Keratinocyte (primary cell): ENCODE measurements at places on chromosomes 6 and 20. TPM values are rescaled to one million over a fixed set of nuclear protein-coding genes. Genes with fewer than 3 reads are reported as not detected.

Gene NT5E
- polyA plus RNA-seq = 114 to 280 TPM (median 268 TPM) in 3 replicates

Gene HLA-DQB1
- polyA plus RNA-seq = 37.5 to 78.0 TPM (median 40.5 TPM) in 3 replicates

Gene DEFB124
- polyA plus RNA-seq = not detected in 3 replicates

Gene ZFP57
- polyA plus RNA-seq = 17.4 to 26.3 TPM (median 22.5 TPM) in 3 replicates

Gene PSMF1
- 32.0 to 269 TPM (median 58.5 TPM) in 3 replicates for polyA plus RNA-seq

Gene C6orf141
- polyA plus RNA-seq = 20.7 to 59.1 TPM (median 51.6 TPM) in 3 replicates

Gene KHDC1
- polyA plus RNA-seq = 0.52 to 1.0 TPM (median 0.55 TPM) in 3 replicates

Gene HMGN4
- 46.4 to 62.6 TPM (median 54.0 TPM) in 3 replicates for polyA plus RNA-seq

Gene TNXB
- 0.02 to 0.25 TPM (median 0.06 TPM) in 3 replicates for polyA plus RNA-seq

Gene PGC
- polyA plus RNA-seq = not detected in 3 replicates

Gene DNAAF9
- polyA plus RNA-seq = 8.8 to 9.8 TPM (median 9.2 TPM) in 3 replicates

Gene NEDD9
- polyA plus RNA-seq = 3.3 to 4.3 TPM (median 4.1 TPM) in 3 replicates

Gene AVP
- polyA plus RNA-seq = not detected in 3 replicates

Gene TMEM244
- polyA plus RNA-seq = 0.12 TPM in 1 of 3 replicates, not detected in the others

Gene NAPB
- polyA plus RNA-seq = 3.7 to 11.6 TPM (median 9.5 TPM) in 3 replicates

Gene CITED2
- 10.5 to 44.3 TPM (median 25.0 TPM) in 3 replicates for polyA plus RNA-seq

Gene APCDD1L
- polyA plus RNA-seq = 0.62 to 3.7 TPM (median 0.67 TPM) in 3 replicates

Gene CLVS2
- not detected in 3 replicates for polyA plus RNA-seq

Gene TMEM239
- polyA plus RNA-seq = not detected in 3 replicates

Gene CDSN
- polyA plus RNA-seq = 4.0 to 8.3 TPM (median 5.0 TPM) in 3 replicates
